Neural crest cell (in vitro differentiated cells): ENCODE measurements at places on chromosomes 2 and 18.

- DNase-seq, result no peak
These were observed 35.2 kb downstream of the TMEM163 start for GRCh38 chr2:134683561-134684112.

GRCh38 chr2:43348908-43349661 lies 122.7 kb upstream of the ZFP36L2 start:
- DNase-seq, result no peak

GRCh38 chr2:60352491-60353405 lies 200.7 kb downstream of the BCL11A start:
- DNase-seq, result no peak

DNA sequence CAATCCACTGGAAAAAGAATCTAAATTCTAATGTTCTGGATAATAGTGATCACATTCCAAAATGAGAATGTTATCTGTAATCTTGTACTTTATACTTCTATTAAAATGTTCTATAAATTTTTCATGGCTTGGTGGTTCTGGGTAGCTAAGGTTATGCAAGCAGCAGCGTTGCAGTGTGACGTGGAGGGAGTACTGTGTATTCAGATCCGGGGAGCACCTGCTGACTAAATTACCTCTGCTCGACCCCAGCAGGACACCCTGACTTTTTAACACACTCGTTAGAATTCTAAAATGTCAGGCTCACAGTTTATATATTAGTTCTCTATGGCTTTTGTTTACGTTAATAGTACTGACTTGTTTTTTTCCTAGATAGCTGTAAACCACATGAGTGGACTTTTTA lies 13.0 kb downstream of the ATIC start:
- DNase-seq, result no peak

- DNase-seq, result no peak
These were observed 131.0 kb downstream of the BCL2L11 start for GRCh38 chr2:111251711-111252110.

DNA sequence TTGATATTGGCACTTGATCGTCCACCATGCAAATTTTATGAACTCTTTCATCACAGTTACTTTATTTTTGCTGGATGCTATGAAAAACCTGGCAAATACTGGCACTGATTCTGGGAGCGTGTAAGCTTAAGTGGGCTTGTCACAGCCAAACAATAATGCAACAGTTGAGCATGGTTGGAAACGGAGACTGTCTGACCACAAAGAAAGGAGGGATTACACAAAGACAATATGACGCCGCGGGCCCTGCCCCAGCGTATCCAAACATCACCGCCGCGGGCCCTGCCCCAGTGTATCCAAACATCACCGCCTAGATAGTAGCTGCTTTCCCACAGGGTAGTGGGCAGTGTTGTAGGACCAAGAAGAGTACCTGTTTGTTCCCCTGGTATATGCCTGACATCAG lies 135.9 kb downstream of the PRPF40A start:
- no peak for DNase-seq

DNA sequence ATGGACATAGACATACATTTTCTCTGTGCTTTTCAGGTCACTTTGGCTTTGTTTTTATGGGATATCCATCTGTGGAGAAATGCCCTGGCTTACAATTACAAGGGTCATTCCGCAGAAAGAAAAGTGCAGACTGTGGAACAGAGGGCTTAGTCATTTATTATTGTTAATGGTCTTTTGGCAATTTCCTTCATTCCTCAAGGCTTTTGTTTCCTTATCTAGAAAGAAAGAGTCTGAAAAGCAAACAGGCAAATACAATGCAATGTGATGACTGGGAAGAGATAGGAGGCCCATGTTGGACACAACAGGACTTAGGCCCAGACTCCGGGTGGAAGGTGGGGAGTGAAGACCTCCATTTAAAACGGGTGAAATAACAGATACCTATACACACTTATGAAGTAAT lies 129.5 kb upstream of the CAVIN2 start:
- DNase-seq, result no peak

DNA sequence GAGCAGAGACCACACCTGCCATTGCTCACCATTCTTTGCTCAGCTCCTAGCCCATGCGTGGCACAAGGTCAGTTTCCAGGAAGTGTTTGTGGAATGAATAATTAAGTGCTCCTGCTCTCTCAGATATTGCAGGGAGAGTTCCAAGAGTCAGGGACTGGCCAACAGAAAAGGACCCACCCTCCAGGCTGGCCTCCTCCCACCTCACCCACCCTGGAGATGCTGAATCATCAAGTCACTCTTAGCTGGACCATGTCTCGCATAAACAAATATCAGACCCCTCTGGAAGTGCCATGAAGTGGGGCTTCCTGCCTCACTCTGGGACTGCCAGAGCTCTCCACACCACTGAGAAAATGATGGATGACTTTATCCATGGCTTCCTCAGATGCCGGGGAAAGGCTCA lies 256.0 kb downstream of the TNS1 start:
- no peak for DNase-seq

GRCh38 chr18:55096263-55096951 lies 137.1 kb upstream of the CCDC68 start:
- no peak for DNase-seq

DNA sequence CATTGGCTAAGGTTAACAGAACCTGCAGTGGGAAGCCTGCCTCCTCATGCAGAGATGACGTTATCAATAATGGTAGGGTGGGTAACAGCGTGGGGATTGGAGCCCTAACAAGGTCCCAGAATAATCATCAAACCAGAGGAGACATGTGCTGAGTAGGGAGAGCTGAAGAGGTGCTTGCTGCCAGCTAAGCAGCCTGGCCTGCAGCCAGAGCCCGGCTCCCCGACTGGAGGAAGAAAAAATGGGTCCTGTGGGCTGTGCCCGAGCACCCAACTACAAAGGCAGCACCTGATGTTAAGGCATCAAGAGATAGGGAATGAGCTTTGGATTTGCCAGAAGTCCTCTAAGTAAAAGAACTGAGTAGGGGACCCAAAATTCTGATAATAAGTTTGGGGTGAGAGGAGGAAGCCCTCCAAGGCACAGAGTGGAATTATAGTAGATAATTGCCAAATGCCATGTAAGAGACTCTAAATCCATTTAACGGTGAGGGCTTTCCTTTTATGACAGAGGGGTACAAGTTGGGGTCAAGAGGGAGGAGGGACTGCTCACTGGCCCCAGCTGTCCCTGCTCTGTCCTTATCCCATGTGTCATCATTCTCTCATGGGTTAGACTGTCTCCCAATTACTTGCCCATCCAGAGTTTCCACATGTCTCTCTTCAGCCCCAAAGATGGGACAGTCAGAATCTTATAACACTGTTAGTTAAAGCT lies 156.1 kb downstream of the ANTXR1 start:
- DNase-seq, result no peak

DNA sequence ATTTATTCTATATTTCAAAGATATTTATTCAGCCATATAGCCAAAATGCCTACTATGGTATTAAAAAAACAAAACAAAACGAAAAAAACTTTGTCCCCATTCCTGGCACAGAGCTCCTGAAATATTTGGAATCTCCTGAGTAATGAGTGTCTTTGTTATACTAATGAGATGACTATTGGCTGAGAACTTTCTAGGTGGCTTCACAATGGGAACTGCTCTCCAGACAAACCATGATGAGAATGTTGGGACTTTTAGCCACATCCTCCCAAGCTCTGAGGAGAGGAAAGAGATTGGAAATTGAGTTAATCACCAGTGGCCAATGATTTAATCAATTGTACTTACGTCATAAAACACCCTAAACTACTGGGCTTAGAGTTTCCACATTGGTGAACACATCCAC lies 631.8 kb upstream of the SETBP1 start:
- DNase-seq, result no peak

DNA sequence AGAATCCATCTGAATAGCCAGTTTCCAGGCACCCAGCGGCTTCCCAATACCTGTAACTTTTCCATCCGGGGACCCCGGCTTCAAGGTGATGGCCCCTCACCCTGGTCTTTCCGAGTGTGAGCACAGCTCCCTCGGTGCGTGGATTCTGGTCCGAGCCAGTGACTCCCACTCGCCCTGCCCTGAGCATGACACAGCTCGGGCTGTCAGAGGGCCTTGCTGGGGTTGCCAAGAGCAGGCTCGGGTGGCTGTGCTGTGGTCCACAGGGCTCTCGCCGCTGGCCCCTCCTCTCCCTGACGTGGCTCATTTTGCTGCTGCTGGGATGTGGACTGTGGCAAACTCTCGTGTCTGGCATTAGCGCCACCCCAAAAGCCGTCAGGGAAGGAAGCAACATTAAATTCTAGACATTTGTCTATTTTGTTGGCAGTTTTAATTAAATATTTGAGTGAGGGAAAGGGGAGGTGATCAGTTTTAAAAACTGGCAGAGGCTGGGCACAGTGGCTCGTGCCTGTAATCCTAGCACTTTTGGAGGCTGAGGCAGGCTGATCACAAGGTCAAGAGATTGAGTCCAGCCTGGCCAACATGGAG lies 5.6 kb upstream of the ESPNL start:
- no peak for DNase-seq

DNA sequence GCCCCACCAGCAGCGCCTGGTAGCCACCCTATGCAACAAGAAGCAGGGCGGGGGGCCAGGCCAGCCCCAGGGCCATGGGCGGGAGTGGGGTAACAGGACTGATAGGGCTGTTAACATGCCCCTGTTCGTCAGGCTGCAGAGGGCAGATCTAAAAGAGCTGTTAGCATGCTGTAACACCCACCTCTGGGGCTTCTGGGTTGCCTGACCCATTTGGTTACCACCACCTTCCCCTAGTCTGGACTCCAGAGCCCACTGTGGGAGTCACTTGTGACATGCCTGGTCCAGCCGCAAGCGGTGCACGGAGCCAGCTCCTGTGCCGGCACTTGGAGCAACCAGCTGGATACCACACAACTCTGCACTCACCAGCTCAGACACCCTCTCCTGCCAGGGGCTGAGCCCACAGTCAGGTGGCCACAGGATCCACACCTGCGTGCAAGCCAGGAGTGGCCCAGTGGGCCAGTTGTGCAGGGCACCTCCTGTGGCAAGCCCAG lies 2.1 kb downstream of the METTL8 start:
- DNase-seq, result no peak

- DNase-seq, result no peak
These were observed 79.6 kb upstream of the RAPGEF4 start for GRCh38 chr2:172655838-172656573.

- DNase-seq, result no peak
These were observed 123.4 kb downstream of the MRO start for GRCh38 chr18:50696436-50696835.

GRCh38 chr2:40487602-40488001 lies 35.7 kb upstream of the SLC8A1 start:
- no peak for DNase-seq

- DNase-seq, result no peak
These were observed 26.1 kb upstream of the SYT4 start for GRCh38 chr18:43303376-43303775.

GRCh38 chr2:237919593-237919992 lies 47.2 kb upstream of the UBE2F start:
- DNase-seq, result no peak

- no peak for DNase-seq
These were observed 100.7 kb upstream of the STK39 start for GRCh38 chr2:168348076-168348475.

GRCh38 chr2:160156665-160157064 lies 43.4 kb downstream of the ITGB6 start:
- DNase-seq, result no peak

GRCh38 chr18:30469091-30469490 lies 573.5 kb downstream of the DSC3 start:
- no peak for DNase-seq

DNA sequence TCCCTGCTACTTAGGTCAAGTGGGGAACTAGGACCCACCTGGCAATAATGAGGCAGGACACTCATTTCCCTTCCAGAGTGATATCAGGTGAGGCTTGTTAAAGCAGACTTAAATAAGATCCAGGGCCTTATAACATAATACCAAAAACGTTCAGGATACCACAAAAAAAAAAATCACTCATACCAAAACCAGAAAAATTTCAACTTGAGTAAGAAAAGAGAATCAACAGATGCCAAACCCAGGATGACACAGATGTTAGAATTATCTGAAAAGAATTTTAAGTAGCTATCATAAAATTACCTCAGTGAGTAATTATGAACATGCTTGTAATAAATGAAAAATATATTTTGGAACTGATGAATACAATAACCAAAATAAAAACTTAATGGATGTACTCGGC lies 255.6 kb upstream of the OSR1 start:
- DNase-seq, result no peak

GRCh38 chr2:216348756-216349308 lies 23.5 kb downstream of the MARCHF4 start:
- DNase-seq, result no peak

GRCh38 chr2:45141883-45142866 lies 132.9 kb upstream of the SIX2 start:
- DNase-seq, result no peak

DNA sequence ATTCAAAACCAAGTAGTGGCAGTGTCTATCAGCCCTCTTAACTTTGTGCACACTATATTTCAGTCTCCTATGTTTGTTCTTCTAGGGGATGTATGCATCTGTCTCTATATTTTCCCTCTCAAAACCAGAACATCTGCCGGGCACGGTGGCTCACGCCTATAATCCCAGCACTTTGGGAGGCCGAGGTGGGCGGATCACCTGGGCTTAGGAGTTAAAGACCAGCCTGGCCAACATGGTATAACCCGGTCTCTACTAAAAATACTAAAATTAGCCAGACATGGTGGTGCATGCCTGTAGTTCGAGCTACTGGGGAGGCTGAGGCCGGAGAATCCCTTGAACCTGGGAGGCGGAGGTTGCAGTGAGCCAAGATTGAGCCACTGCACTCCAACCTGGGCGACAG lies 9.9 kb upstream of the GAREM2 start:
- DNase-seq, result no peak

GRCh38 chr2:21268197-21268877 lies 144.6 kb downstream of the TDRD15 start:
- DNase-seq, result no peak

GRCh38 chr2:25190536-25190935 lies 22.2 kb upstream of the POMC start:
- no peak for DNase-seq

- DNase-seq, result no peak
These were observed 30.4 kb downstream of the SRSF7 start for GRCh38 chr2:38720613-38721241.

GRCh38 chr2:121030523-121030922 lies 254.5 kb downstream of the TFCP2L1 start:
- DNase-seq, result no peak

DNA sequence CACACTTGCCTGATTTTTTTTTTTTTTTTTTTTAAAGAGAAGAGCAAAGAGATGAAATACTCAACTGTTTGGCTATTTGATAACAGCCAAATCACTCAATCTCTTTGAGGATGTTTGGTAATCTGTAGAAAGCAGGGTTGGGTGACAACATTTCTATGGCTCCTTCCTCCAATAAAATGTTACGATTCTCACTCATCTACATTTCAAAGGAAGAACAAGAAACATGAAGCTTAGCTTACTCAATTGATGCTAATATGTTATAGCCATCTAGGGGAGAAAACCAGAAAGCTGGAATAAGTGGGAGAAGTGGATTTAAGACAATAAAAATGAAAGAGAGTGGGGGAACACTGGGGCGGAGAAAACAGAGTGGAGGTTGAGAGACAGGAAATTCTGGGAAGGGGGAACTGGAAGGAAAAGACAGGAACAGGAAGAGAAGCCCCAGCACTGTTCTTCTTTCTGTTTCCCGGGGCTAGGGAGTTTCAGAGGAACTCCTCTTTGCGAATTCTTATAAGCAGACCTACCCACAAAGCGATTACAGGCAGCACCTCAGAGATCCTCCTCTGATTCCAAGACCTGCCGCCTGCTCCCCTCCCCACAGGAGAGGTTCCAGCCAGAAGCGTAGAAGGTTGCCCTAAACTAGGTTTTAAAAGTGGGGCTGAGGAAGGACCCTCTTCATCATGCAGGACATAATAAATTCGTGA lies 13.3 kb downstream of the ST3GAL5 start:
- no peak for DNase-seq
